ENCODE measurements at places on chromosomes 16 and 17.

DNA sequence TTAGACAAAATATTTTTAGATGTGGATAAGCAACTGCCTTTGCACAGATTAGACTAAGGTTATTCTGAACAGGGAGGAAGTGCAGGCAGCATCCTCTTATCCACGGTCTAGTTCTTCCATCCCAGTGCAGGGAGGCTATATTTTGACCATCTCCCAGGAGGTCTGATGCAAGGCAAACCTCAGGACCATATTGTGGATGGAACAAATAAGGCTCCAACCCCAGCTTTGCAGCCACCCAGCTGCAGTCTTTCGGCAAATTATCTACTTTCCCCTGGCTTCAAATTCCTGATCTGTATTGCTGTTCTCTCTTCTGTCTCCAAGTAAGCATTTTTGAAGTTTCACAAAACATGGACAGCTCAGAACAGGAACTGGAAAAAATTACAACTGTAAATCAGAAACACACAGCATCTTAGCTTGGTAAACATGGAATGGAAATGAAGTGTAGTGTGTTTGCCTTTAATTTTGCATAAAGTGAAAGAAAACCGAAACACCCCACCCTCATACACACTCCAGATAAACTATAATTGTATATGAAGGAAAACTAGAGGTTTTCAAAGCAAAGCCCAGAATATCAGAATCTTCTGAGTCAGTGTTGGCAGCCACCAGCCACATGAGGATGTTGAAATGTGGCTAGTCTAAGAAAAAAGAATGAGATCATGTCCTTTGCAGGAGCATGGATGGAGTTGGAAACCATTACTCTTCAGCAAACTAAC is 33.5 kb upstream of the MON1B start:
- DNase-seq = no peak

- DNase-seq = no peak
These were observed 17.0 kb downstream of the HS3ST3A1 start for GRCh38 chr17:13584701-13585080.

DNA sequence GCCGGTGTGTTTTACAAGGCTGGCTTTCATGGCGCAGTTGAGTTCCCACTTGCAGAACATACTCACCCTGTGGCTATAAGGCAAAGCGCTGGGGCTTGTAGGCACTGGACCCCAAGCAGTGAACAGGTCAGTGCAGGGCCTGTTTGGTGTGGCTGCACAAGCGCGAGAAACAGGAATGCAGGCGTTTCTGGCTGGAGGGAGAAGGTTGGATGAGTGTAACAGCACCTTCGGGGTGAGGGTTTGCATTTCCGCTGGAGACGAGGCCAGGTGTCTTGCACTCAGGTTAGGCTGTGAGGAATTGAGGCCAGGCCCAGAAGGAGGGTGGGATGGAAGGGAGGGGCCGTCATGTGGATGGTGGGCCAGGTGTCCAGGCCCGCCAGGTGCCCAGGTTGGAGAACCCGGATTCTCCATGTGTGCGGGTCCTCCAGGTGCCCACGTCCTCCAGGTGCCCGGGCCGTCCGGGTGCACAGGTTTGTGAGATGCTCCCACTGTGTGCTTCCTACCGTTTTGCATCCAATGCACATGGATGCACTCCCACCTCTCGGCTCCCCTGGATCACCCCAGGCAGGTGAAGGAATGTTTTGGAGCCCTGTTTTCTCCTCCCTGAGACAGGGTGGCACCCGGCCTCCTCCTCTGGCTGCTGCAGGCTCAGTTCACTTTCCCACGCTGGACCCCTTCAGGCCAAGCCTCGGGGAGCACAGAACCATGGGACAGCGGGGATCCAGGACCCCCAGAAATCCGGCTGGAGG is 46.0 kb downstream of the SLC7A5 start:
- DNase-seq = no peak

DNA sequence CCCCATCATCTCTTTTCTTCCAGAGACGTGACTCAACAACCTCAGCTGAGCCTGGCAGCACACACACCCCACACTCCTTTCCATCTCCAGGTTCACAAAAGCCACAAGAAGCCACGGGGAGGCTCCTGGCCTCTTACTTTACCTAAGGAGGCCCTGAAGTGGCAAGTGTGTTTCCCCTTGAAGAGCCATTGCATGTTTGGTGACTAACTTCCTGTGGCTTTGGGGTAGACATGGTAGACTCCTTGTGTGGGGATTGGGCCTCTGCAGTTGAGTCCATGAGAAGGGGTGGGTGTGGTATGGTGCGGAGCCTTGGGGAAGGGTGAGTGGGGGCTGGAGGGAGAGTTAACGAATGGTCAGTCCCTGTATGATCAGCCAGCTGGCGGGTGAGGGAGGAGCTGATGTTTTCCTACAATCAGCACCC is 24.2 kb downstream of the SAP30BP start:
- DNase-seq = no peak

DNA sequence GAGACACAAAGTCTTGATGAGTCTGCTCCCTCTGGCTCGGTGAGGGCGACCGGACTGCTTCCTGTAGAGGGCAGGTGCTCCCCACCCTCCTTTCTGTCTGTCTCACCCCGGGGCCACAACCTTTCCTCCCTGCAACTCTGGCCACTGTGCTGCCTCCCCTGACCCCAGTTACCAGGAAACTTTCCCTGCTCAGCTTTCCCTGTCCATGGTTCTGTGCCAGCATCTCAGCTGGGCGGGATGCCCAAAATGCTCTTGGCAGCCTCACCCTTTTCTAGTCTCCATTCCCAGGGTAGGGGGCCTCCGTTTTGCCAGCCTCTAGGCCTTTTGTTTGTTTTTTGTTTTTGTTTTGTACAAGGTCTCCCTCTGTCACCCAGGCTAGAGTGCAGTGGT is 1.4 kb downstream of the PLD2 start:
- no peak for DNase-seq

DNA sequence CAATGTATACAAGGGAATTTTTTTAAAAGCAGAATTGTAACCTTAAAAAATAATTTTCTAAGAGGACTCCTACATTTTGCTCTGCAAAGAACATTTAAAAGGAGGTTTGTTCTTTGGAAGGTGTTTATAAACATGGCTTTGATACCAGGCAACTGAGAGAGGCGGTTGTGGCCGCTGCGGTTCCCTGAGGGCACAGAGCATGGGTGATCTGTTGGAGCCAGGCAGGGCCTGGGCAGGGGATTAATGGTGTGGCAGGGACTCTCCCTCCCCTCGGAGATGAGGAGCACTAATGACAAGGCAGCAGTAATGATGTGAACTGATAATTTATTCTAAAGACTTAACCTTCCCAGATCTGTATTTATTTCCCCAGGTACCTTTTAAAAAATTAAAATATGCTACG is 65.4 kb downstream of the WWP2 start:
- no peak for DNase-seq

DNA sequence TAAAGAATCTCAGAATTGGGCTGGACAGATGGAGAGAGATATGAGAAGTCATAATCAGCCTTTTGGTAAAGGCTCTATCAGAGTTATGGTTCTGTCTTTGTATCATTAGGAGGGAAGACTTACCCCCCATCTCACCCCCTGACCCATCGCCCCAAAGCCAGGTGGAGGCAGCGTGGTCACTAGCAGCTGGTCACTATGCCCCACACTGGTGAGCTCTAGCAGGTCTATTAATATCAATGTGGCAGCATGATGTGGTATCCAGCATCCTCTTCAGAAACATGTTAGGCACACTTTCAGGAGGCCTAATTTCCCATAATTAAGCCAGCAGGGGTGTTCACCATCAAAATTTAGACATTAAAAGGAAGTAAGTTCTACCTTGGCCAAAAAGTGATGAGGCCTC is 183.8 kb upstream of the COX10 start:
- DNase-seq = no peak

GRCh38 chr17:80923211-80924110 is 68.2 kb upstream of the CHMP6 start:
- no peak for DNase-seq

DNA sequence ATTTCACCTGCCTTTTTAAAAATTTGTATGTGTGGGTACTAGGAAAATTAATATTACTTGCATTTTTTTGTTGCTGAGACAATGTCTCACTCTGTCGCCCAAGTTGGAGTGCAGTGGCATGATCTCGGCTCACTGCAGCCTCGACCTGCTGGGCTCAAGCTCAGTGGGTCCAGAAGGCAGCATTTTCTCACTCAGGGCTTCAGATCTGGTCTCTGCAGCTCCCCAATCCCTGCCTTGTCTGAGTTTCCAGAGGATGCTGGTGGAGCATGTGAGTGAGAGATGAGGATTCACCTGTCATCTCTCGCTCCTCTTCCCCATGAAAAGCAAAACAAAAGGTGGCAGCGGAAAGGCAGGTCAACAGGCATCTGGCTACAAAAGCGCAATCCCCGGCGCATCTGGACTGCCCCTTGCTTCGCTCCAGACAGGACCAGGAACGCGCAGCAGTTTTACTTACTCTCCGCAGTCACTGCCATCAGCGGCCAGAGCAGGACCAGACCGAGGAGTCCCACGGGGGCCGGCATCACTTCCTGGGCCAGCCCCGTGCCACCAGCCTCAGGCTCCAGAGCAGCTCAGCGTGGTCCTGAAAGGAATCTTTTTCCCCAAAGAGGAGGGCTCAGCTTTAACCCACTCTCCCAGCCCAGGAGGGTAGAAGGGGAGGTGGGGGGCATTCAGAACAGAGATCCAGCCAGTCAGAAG is 59.9 kb downstream of the LITAF start:
- DNase-seq = no peak

- peak; percentile 52 for DNase-seq
These were observed 41.8 kb upstream of the AMZ2 start for GRCh38 chr17:68205808-68206720.

- no peak for DNase-seq
These were observed 147.1 kb downstream of the FOXL1 start for GRCh38 chr16:86725401-86725800.

- DNase-seq = no peak
These were observed 11.3 kb downstream of the TIMM22 start for GRCh38 chr17:1008008-1008761.

GRCh38 chr16:86193528-86194193 is 294.7 kb downstream of the IRF8 start:
- DNase-seq = no peak

DNA sequence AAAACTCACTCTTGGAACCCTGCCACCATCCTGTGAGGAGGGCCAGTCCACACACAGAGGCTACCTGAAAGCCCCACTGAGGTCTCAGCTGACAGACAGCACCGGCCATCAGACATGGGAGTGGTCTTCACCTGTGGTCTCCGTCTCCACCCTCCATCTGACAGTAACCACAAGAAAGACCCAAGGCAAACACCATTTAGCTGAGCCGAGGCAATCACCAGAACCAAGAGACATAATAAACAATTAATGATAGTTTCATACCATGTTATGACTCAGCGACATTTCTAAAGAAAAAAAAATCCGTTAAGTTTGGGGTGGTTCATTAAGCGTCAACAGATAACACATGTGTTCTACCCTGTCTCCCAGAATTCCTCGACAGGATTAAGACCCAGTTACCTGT is 6.1 kb upstream of the EVPLL start:
- DNase-seq = no peak

DNA sequence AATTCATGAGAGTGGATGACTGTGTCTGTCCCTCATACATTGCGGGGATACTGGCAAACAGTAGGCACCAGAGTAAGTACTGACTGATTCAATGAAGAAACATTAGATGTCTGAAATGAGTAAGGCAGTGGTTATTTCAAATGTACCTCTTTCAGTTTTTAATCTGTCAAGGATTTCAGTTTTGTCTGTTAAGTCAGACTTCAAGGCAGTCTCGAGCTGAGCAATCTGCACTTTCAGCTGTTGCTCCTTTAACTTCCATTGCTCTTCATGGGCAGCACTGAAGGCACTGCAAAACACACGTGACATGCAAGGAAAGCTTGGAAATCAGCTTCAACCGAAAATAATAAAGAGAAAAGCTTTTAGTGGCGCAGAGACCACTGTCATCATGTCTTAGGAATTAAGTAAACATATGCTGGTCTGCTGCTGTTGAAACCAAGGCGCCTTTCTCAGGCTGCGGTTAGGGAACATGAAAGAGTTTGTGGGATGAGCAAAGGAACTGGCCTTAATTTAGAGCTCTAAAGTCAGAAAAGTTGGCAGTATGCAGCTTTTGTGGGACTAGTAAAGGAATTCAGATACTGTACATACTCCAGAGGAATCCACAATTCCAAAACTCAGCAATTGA is 38.8 kb downstream of the RPGRIP1L start:
- DNase-seq = no peak
